ENCODE measurements at places on chromosomes 5 and 9.

DNA sequence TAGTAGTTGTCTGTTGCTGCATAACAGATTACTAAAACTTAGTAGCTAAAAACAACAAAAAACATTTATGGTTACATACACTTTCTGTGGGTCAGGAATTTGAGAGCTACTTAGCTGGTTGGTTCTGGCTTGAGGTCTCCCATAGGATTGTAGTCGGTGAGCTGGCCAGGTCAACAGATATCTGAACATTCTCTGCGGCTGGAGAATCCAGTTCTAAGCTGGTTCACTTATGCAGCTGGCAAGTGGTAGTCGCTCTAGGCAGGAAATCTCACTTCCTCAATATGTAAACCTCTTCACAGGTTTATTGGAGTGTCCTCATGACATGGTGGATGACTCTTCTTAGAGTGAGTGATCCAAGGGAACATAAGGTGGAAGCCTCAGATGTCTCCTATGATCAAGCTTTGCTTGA is 65.7 kb upstream of the TNFAIP8 start:
- no peak for DNase-seq

- DNase-seq = no peak
Measured at GRCh38 chr5:154333016-154333415, 112.8 kb upstream of the SAP30L start.

GRCh38 chr9:127921557-127922120 is 4.8 kb upstream of the ST6GALNAC4 start:
- DNase-seq = peak; percentile 91

GRCh38 chr9:112817860-112818203 is 67.3 kb downstream of the SNX30 start:
- no peak for DNase-seq

- no peak for DNase-seq
Measured at GRCh38 chr9:110064803-110065202, 143.2 kb downstream of the C9orf152 start.

GRCh38 chr5:35149041-35149440 is 81.2 kb downstream of the PRLR start:
- DNase-seq = no peak

- DNase-seq = no peak
Measured at GRCh38 chr5:10034001-10034400, 215.7 kb downstream of the ATPSCKMT start.

GRCh38 chr5:116441223-116441622 is 133.4 kb downstream of the SEMA6A start:
- no peak for DNase-seq

- DNase-seq = no peak
Measured at GRCh38 chr5:99936911-99937310, 598.3 kb upstream of the FAM174A start.

DNA sequence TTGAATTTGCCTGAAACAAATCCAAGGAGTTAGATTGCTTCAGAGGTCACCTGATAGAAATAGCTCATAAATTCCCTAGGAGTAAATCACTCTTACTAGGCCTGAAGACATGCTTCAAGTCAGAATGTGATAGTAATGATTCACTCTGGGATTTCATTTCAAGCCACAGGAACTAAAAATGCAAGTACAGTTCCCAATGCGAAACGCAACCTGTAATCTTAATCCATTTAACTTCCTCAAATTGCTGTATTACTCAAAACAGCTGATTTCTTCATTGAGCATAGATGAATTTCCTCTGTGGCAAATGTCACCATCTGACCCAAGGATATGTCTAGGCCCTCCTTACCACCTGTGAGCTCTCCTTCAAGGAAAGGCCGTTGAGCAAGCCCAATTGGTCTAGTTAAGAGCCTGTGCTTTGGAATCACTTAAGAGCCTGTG is 32.1 kb upstream of the IL6ST start:
- no peak for DNase-seq

DNA sequence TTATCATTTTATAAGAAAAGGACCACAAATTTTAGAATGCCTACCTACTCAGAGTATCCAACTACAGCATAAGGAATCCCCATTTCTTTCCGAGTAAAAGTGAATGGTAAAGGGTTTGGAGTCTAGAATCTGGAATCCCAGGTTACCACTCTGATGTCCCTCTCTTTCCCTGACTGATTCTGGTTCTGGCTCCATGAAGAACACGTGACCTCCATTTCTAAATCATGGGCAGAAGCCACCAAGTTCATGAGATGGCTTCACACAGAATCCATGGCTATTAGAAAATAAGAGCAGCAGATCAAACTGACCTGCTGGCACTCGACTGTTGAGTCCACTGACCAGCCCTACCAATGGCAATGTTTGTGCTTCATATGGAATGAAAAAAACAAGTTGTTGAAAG is 40.7 kb downstream of the PFDN1 start:
- DNase-seq = no peak

DNA sequence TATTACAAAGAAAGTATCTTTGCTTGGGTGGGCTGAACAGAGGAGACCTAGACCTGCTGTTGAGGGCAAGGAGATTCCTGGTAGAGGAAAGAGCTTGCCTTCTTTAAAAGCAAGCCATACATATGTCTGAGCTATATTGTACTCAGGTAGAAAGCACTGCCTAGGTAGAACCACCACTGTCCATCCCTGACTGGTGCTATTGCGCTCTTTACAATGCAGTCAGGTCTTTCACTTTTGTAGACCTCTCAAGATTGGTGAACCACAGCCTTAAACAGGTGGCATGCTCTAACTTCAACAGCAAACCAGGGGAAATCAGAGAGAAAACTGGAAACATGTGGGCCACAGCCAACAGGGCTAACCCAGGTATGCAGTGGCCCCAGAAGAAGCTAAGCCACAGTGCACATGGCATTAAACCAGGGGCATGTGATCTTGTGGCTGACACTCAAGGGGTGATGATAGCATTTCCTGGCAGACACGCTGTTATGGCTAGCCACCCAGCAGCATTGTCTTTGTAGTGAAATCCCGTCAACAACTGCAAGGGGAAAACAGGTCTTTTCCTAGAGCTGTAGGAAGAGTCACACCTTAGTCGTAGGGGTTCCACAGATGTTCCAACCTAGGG is 253.9 kb upstream of the PCSK5 start:
- no peak for DNase-seq
